ENCODE measurements at places on chromosomes 1 and 21.

DNA sequence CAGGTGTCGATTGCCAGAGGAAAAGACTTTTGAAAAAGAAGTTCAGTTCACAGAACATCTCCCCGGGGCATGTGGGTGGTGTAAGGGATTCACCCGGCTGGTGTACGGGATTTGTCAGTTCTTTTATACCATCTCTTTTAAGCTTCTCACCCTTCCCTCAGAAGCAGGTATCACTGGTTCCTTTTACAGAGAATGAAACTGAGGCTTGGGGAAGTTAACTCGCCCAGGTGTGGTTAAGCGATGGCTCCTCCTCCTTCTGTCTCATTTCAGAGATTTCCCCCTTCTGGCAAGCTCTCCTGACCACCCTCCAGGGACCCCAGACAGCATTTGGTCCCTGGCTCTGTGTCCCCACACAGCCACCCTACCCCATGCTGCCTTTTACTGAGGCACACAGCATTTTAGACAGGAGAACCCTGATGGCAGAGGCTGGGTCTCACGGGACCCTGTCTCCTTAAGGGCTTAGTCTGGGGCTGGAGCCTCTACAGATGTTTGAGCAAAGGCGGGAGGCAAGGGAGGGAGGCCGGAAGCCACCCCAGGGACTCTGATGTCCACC lies 2.8 kb upstream of the ECE1 start:
- no peak for DNase-seq

- DNase-seq = no peak
Measured at GRCh38 chr1:93749894-93750301, 68.3 kb upstream of the BCAR3 start.

DNA sequence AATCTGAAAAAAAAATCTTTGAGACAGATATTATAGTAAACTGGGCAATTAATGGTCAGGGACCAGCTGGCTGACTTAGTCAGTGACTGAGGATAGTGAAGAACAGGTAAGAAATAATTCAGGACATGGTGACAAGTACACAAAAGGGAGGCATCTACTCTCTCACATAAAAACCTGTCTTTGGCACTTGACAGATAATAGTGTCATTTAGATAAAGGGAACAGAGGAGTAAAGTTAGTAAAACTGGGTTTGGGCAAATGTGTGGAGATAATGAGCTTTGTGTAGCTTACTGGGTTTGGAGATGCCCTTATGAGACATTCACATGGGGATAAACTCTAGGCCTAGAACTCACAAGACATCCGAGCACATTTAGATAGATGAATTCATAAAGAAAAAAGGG lies 4.0 kb downstream of the SSX2IP start:
- no peak for DNase-seq

DNA sequence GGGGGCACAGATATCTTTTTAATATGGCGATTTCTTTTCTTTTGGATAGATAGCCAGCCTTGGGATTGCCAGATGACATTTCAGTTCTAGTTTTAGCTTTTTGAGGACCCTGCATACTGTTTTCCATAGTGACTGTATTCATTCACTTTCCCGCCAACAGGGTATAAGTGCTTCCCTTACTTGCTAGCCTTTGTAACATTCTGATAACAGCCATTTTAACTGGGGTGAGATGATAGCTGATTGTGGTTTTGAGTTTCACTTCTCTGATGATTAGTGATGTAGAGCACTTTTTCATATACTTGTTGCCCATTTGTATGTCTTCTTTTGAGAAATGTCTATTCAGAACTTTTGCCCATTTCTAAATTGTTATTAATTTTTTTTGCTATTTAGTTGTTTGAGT lies 151.9 kb downstream of the NTPCR start:
- no peak for DNase-seq

GRCh38 chr1:116104667-116105066 lies 6.5 kb upstream of the MAB21L3 start:
- no peak for DNase-seq

DNA sequence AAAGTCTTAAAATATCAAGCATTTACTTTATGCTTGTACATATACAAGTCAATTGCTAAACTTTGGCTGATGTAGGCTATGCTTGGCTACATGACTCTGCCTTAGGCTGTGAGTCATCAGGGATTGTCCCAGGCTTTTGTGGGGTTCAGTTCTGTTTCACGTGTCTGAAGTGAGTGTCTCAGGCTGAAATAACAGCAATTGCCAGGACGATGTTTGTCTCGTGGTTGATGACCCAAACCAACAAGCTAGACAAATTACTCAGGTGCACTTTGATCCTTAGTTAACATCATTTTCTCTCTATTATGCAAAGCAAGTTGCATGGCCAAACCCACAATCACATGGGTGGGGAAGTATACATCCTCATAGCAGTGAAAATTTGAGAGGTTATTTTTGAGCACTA lies 410.1 kb downstream of the BRINP3 start:
- no peak for DNase-seq

DNA sequence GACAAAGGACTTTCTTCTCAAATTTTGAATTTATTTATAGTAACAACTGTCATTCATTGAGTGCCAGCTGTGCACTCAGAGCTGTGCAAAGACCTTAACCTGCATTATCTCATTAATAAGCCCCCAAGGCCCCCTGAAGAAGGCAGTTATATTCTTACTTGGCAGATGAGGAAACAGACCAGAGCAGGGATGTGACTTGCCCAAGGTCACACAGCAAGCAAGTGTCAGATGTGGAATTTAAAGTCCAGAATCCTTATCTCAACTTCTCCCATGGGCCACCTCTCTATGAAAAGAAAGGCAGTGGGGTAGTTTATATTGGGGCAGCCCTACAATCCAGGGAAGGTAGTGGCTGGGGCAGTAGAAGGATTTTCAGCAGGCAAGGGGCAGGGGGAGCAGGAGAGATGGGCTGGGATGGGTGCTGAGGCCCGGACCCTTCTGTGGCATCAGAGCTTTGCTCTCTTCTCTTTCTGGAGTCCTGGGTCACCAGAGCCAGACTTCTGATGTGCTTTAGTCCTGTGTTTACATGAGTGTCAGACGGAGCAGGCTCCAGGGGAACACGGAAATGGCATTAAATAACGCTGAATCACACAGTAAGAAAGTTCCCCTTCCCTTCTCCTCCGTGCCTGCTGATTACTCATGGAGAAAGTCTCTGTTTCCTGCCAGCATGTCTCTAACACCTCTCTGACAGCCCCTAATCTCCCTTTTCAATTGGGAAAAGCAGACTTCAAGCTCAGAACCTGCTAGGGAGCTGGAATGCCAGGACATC lies 39.5 kb downstream of the EPHB2 start:
- DNase-seq = no peak

DNA sequence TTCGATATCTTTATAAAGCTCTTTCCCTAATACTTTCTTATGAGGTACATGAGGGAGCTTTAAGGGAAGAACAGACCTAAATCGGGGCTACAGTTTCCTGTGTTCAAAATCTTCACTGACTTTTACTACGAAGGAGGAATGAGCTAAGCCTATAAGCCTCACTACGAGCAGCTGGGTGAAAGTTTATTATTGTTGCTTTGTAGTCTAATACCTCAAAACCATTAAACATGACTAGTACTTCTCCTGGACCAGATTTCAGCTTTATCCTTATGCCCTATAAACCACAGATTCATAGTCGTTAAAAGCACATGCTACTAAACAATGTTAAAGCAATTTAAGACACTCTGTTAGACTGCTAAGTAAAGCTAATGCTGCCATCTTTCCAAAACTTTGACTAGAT lies 30.2 kb downstream of the NDC1 start:
- DNase-seq = no peak

DNA sequence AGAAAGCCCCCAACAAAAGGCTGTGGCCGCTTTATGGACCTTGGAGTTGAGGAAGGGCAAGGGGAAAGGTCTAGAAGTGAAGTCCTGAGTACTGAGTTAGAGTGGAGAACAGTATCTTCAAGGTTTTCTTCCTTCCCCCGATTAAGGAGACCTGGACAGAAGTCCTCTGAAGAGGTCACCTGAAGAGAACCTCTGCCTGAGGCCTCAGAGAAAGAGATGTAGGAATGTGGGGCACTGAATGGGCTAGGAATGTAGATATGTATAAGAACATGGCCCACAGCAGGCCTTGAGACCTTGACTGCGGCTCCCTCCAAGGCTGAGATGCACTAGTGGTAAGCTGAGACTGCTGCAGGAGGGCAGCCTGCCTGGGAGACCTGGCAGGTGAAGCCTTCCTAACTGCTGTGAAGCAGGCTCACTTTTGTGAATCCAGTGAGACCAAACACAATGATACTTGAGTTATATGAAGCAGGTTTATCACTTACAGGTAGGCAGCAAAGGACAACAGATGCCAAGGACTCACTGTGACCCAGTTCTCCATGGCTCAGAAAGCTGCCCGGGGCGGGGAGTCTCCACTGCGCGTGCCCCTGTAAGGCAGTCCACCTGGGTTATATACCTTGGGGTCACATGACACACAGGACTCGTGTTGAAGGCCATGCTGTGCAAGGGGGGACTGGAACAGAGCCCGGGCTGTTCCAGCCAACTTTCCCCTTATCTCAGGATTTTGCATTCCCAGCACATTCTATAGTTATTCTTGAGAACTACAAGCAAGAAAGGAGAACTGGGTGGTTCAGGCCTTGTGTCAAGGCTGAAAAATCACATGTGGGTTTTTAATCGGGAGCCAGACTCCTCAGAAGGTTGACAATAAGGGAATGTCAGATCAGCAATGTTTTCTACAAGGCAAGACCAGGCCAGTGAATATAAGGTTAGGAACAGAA lies 78.8 kb upstream of the PPM1J start:
- DNase-seq = no peak

DNA sequence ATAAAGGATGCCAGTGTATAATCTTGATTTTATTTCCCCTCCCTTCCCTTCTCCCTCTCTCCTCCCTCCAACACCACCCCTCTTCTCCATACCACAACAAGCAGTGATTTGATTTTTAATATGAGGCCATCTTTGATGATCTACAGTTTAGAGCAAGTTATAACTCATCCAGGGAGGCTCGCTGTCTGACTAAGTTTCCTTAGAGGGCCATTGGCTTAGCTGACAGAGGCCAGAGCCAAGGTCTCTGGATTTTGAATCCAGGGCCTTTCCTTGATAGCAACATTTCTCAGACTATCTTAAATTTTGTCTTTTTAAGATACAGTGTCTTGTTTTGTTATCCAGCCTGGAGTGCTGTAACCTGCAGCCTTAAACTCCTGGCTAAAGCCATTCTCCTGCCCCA lies 431.0 kb upstream of the USP24 start:
- no peak for DNase-seq

- DNase-seq = no peak
Measured at GRCh38 chr1:151867765-151868411, 14.4 kb upstream of the THEM5 start.

- DNase-seq = no peak
Measured at GRCh38 chr1:212955098-212955497, 4.8 kb downstream of the VASH2 start.

DNA sequence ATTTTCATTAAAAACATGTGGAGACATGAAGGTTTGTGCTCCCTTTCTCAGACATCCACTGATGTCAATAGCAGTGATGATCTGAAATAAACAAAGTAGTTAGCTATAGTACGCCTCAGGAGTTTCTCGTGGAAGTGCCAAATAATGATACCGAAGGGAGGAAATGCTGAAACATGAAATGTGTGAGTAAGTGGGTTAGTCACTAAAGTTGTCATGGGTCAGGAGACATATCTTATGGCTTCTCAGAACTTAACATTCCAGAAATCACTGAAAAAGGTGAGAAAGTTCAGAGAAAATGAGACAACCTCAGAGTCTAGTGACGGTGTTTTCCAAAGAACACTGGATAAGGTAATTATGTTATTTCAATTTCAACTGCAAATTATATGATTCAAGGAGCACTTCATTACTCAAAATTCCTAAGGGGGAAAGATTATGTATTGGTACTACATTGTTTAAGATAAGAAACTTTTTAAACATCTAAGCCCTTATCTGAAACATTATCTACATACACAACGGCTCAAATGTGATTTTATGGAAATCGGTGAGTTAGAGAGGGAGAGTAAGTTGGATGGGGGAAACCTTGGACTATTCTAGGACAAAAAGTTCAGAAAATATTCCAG lies 20.6 kb downstream of the NIBAN1 start:
- no peak for DNase-seq

- DNase-seq = no peak
Measured at GRCh38 chr1:181062836-181063428, 25.6 kb upstream of the IER5 start.

- no peak for DNase-seq
Measured at GRCh38 chr1:44643721-44644334, 30.5 kb downstream of the TMEM53 start.

DNA sequence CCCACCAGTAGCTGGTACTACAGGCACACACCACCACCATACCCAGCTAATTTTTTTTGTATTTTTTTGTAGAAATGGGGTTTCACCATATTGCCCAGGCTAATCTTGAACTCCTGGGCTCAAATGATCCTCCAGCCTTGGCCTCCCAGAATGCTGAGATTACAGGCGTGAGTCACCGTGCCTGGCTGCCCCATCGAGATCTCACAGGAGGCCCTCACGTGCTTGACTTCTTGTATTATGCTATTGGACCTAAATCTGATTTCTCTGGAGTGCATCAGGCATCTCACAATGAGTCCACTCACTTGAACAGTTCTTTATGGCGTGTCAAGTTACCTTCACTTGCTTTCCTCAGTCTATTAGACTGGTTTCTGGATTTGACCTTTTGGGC lies 9.3 kb upstream of the RSRP1 start:
- no peak for DNase-seq

DNA sequence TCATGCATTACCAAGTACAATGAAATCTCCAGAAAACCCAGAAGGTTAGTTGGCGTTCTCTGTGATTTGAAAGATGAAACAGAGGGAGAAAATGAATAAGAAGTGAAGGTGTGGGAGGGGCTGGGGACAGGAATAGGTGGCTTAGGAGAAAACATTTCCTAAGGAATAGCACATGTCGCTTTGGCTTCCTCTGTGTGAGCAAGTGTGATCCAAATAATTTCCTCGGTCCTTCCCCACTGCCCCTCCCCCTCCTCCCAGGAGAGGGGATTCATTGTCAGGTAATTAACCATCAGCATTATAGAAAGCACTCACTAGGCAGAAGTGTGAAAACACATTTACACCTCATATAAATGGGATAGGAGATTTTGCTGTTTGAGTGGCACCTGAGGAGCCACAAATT lies 105.5 kb downstream of the NUF2 start:
- DNase-seq = no peak

DNA sequence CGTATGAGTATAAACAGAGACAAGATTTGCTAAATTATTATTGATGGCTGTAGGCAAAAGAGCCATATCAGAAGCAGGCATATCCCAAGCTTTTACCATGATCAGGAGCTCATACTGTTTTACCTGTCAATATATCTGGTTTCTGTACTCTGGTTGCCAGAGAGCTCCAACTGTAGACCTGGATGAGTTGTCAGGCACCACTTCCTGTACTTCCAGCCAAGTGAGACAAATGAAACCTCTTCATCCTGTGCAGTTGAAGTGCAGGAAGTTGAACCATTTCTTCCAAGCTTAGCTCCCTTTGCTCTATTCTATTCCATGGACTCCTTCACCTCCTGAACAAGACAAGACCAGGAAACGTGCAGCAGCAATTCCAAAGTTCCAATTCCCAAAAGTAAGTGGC lies 115.6 kb downstream of the ZNF281 start:
- DNase-seq = no peak

DNA sequence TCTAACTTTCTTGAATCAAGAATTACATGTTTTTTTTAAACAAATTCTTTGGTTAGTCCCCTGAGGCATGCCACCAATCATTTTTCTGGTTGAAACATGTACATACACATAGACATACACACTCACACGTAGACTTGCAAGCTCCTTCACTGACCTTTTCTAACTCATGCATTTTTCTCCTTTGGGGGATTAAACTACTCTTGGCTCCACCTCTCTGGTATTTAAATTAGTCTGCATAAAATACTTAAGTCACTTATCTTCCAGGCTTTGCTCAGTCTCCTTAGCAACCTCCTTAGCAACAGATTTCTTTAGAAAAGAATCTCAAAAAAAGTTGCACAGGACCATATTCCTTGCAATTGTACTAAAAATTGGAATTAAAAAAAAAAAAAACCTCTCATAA lies 440.9 kb upstream of the LRRC7 start:
- DNase-seq = no peak

Measured in stimulated activated CD8-positive, alpha-beta memory T cell treated with anti-CD3 and anti-CD28 coated beads, Interleukin-7, amount 100 ng/mL, for 1 hour (primary cell).